ENCODE measurements at places on chromosomes 7 and 10. TPM values are rescaled to one million over a fixed set of nuclear protein-coding genes. Genes with fewer than 3 reads are reported as not detected.

Gene NUTM2B
- total RNA-seq = 0.35 TPM

Gene ABLIM1
- 45.1 TPM for total RNA-seq

DNA sequence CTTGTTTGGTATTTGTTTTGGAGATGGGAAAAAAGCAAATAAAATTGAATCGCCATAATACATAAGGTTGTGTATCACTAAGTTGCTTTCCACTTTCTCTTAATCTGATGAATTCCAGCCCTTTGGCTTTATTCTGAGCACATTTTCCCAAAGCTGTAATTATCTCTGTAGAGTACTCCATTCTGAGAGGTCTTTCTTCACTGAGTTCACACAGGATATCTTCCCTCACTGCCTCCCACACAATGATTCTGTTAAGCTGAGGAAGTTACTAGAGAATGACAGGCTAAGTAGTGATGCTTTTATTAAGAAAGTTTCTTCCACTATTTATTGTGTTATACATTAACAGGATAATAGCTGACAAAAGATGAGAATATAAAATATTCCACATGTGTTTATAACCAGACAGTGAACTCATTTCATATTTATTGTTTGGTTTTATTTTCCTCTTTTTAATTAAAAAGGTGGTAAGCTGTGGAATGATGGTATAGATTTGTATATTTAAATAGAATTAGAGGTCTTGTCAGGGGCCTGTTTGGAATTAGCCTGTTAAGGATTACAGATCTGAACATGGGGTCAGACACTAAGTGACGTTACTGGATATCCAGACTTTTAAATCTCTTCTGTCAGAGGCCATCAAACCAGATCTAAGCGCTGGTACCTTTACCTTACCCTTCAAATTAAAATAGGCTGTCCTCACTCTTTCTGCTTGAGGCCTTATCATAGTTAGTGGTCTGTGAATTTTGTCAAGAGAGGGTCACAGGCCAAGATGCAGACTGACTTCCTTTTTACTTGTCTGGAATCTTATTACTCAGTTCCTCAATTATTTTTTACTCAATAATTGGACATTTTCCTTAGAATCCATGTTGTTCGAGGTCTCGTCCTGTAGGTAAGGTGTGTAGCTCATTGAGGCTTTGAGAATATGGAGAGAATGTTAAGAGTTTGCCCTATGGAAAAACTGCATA is 8.4 kb downstream of the PLXDC2 start:
- DNase-seq = no peak
- peak overlapping the region; percentile 2 for H3K27ac ChIP-seq
- H3K4me1 ChIP-seq = peaks cover 56% of the 10 kb centered on the region
- H3K4me3 ChIP-seq = no peak overlapping the region
- H3K36me3 ChIP-seq = no peaks in the 10 kb centered on the region

- no peak overlapping the region for H3K27ac ChIP-seq
- H3K4me1 ChIP-seq = peaks cover 14% of the 10 kb centered on the region
- H3K27me3 ChIP-seq = no peaks in the 10 kb centered on the region
- DNase-seq = peak; percentile 35
- no peaks in the 10 kb centered on the region for H3K36me3 ChIP-seq
These were observed 42.5 kb upstream of the TMEM213 start for GRCh38 chr7:138755331-138755747.

- no peaks in the 10 kb centered on the region for H3K27me3 ChIP-seq
- peaks cover 33% of the 10 kb centered on the region for H3K4me1 ChIP-seq
- no peaks in the 10 kb centered on the region for H3K36me3 ChIP-seq
These were observed 37.4 kb downstream of the GOT1 start for GRCh38 chr10:99393036-99393435.

DNA sequence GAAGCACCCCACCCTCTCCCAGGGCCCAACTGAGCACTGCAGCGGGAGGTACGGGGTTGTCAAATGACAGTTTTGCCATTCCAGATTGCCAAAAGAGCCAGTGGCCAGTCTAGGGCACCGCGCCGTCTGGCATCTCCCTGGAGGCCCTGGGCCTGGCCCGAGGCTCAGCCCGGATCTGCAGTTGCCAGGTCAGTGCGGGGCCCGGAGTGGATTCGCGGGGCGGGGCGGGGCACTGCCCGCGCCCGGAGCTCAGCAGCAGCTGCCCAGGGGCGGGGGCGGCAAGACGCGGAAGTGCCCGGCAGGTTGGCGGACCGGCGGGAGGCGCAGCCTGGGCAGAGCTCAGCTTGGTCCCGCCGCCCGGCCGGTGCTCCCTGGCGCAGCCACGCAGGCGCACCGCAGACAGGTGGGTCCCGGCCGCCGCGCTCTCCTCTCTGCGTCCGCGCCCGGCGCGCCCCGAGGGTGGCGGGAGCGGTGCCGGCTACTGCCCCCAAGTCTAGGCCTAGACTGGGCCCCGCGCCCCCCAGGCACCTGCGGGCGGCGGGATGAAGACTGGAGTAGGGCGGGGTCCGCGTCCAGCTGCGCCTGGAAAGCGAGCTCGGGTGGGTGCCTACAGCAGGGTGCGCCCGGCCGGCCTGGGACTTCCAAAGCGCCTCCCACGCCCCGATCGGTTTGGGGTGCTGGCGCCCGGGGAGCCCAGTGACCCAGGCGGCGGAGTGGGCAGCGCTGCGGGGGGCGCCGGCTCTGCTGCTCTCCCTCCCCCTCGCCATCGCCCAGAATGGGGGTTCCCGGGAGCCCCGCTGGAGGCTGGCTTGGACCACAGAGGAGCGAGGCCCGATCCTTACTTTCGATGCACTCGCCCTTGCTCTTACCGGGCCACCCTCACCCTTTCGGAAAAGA is at the start of gene IRF5:
Gene IRF5, plus strand, starts transcription at position 281 of the 897 bp plus-strand sequence. CDS start 4,155 bp downstream, outside the sequence.
- peak; percentile 67 for DNase-seq
- peaks cover 61% of the 10 kb centered on the region for H3K27me3 ChIP-seq
- H3K4me1 ChIP-seq = no peaks in the 10 kb centered on the region
- H3K36me3 ChIP-seq = no peaks in the 10 kb centered on the region
- no peak within 1 kb of the TSS for H3K27ac ChIP-seq

All from GM23338 (cell line).